ENCODE measurements at places on chromosomes 7 and 10. TPM values are rescaled to one million over a fixed set of nuclear protein-coding genes. Genes with fewer than 3 reads are reported as not detected.

Gene LIPK
- not detected for total RNA-seq

Gene TRPV5
- total RNA-seq: not detected

Gene SUGCT
- total RNA-seq: 1.7 TPM

GRCh38 chr10:130427216-130427722, 291.1 kb downstream of the GLRX3 start:
- no peaks in the 10 kb centered on the region for H3K36me3 ChIP-seq
- no peaks in the 10 kb centered on the region for H3K27me3 ChIP-seq

Gene CALHM3
- total RNA-seq: 4.1 TPM

DNA sequence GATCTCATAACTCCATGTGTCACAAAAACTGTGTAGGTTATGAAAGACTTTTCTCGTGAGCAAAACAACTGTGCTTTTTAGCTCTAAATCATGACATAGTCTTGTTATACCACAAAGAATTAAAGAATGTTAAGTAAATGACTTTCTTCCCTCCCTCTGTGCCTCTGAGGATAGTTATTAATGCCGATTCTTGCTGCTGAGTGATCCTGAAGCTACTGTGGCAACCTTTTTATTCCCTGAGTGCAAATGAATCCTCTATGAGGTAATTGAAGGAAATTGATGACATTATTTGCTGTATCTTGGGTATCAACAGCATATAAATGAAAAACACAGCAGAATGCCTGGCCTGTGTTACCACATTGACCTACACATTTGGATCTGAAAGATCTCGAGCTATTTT, 142.2 kb upstream of the HDAC9 start:
- H3K36me3 ChIP-seq: no peaks in the 10 kb centered on the region
- DNase-seq: no peak
- no peaks in the 10 kb centered on the region for H3K27me3 ChIP-seq

Gene ASAH2
- 14.0 TPM for total RNA-seq

Gene PNLIP
- not detected for total RNA-seq

Gene LDB3
- total RNA-seq: 0.04 TPM

Gene GALNT17
- total RNA-seq: not detected

DNA sequence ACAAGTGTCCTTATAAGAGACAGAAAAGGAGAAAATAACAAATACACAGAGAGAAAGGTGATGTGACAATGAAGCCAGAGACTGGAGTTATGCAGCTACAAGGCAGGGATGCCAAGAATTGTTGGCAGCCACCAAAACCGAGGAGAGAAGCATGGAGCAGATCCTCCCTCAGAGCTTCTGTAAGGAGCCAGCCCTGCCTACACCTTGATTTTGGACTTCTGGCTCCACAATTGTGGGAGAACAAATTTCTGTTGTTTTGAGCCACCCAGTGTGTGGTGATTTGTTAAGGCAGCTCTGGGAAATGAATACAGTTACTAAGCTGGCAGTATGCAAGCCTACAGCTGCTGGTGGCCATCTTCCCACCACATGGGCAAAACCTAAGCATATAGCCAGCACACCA, 163.6 kb downstream of the GRM8 start:
- no peak overlapping the region for H3K27ac ChIP-seq
- no peak for DNase-seq
- H3K4me3 ChIP-seq: no peak overlapping the region
- no peaks in the 10 kb centered on the region for H3K27me3 ChIP-seq

GRCh38 chr10:116223289-116223688, 49.7 kb downstream of the GFRA1 start:
- no peak overlapping the region for H3K4me3 ChIP-seq
- DNase-seq: no peak
- H3K27me3 ChIP-seq: no peaks in the 10 kb centered on the region
- no peak overlapping the region for H3K27ac ChIP-seq

DNA sequence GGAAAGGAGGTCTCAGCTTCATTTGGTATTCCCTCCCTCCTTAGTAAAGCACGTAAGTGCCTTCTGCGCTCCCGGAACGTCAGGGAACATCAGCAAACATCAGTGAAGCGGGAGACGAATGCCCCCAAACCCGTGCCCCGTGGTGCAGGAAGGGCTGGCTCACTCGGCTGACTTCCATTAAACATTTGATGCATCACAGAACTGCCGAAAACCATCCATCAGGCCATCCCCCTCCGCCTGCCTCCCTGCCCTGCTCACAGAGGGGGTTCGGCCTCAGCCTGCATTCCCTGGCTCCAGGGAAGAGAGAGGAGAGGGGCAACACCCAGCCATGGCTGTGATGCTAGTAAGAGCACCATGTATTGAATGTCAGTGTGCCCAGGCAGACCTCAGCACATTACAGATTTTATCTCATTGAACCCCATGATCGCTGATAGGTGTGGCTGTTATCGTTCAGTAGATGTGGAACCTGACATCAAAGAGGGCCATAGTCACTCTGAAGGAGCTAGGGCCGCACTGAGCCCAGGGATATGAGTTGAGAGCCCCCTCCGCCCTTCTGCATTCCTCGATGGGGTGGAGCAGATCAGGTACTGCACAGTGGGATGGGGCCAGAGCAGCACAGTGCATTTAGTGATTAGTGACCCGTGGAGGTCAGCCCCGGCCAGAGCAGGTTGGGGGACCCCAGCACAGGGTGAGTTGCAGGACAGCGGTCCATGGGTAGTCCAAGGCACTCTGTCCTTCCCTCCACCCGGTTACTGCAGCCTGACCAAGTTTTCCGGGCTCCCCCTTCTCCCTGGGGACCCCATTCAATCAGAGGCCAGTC, 146.4 kb downstream of the RPS24 start:
- DNase-seq: no peak
- no peak overlapping the region for H3K27ac ChIP-seq
- no peaks in the 10 kb centered on the region for H3K36me3 ChIP-seq

DNA sequence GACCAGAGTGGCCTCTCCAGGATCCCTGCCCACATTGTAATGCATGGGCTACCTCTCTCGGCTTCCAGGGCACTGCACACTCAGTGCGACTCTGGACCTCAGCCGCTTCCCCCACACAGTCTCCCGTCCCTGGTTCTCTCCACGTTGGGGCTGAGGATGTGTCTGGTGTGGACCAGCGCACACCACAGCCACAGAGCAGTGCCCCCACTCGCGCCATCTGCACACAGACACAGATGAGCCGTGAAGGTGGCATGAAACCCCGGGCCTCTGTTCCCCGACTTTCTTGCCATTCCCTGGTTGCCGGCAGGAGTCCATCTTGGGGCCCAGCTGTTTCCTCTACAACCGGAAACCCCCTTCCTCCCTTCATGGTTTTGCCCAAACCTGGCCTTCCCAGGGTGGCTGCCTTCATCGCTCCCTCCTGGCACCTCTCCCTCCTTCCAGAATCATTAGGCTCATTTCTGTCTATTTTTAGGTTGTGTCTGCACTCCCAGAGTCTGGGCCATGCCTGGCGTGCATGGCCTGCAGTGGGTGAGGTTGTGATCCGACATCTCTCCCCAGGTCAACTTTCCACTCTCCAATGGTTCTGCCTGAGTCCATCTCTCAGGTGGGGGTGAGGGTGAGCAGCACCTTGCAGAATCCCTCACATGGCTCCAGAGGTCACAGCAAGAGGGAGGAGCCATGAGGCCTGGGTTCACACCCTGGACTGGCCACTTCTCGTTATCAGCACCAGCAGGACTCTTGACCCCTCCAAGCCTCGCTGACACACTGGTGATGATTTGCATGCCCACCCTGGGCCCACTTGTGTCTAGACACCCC, 10.1 kb downstream of the RASGEF1A start:
- H3K36me3 ChIP-seq: no peaks in the 10 kb centered on the region
- no peaks in the 10 kb centered on the region for H3K27me3 ChIP-seq

Gene LRIT1
- total RNA-seq: not detected

Gene SFTPA1
- total RNA-seq: not detected

DNA sequence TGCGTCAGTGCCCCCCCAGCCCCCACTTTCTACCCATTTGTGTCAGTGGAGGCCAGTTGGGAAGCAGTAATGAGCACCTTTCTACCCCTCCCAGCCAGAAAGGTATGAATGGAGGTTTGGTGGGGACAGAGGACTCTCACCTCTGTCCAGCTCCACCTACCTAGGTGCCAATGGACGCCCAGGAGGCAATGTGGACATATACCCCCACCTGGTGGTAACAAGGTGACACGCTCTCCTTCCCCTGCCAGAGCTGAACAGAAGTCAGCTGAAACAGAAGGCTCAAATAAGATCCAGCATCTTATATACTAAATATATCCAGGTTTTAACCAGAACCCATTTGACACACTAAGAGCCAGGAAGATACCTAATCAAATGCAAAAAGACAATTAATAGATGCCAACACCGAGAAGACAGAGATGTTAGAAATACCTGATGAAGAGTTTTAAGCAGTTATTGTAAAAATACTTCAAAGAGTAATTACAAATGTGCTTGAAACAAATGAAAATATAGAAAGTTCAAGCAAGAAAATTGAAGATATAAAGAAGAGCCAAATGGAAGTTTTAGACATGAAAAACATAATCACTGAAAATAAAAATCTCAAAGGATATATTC, 18.4 kb upstream of the SORCS3 start:
- H3K27me3 ChIP-seq: no peaks in the 10 kb centered on the region
- H3K4me3 ChIP-seq: no peak overlapping the region
- no peak overlapping the region for H3K27ac ChIP-seq
- no peaks in the 10 kb centered on the region for H3K4me1 ChIP-seq
- H3K36me3 ChIP-seq: no peaks in the 10 kb centered on the region
- peak; percentile 51 for DNase-seq

DNA sequence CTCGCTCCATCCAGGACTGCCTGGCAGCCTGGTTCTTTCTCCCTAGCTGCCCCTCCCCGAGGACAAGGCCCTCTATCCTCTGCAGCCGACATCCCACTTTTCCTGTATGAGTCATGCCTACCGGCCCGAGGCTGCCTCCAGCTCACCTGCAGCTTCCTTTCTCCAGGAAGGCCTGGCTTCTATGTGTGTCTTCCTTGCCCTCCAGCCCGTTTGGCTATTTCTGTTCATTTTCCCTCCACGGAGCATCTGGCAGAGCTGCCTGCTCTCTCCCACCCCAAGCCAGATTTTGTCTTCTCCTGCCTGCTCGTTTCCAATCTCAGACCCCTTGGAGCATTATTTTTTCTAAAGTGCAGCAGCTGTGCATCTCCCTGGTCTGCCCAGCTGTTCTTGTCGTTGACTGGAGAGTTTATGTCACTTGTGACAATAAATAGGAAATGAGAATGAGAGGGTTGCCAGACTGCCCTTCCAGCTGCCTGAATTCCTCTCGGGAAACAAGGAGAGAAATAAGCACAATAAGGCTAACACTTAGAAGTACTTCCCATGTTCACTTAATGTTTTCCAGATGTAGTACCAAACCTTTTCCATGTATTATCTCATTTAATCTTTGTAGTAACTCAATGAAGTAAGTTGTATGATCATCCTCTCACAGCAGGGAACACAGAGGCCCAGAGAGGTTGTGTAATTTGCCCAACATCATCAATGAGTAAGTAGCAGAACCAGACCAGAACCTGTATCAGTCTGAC, 19.7 kb downstream of the UBTD1 start:
- no peaks in the 10 kb centered on the region for H3K36me3 ChIP-seq
- H3K4me1 ChIP-seq: peaks cover 26% of the 10 kb centered on the region
- H3K27me3 ChIP-seq: no peaks in the 10 kb centered on the region
- peak overlapping the region; percentile 42 for H3K4me3 ChIP-seq

Gene TMEM176A
- not detected for total RNA-seq

DNA sequence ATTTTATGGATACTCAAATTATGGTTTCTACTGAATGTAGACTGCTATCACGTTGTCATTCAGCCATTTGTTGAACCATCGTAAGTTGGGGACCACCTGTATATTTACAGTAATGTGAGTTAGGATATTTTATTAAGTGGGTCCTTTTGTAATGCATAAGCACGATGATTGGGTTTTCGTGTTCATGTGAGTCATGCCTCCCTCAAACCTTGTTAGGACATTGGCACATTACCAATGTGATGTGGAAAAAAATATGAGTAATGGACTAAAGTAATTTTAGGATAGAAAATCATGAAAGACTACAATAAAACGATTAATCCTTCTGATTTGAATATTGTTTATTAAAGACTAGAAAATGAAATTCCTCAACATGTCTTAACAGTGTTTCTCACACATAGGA, 8.7 kb downstream of the SMC3 start:
- H3K36me3 ChIP-seq: peaks cover 25% of the 10 kb centered on the region
- H3K4me3 ChIP-seq: no peak overlapping the region
- peaks cover 13% of the 10 kb centered on the region for H3K4me1 ChIP-seq
- no peaks in the 10 kb centered on the region for H3K27me3 ChIP-seq
- DNase-seq: peak; percentile 73

Gene CARD11
- total RNA-seq: not detected

- no peaks in the 10 kb centered on the region for H3K36me3 ChIP-seq
- peaks cover 18% of the 10 kb centered on the region for H3K27me3 ChIP-seq
- H3K27ac ChIP-seq: no peak overlapping the region
- no peak for DNase-seq
- no peak overlapping the region for H3K4me3 ChIP-seq
Measured at GRCh38 chr10:50242777-50243176, 8.5 kb downstream of the ASAH2 start.

DNA sequence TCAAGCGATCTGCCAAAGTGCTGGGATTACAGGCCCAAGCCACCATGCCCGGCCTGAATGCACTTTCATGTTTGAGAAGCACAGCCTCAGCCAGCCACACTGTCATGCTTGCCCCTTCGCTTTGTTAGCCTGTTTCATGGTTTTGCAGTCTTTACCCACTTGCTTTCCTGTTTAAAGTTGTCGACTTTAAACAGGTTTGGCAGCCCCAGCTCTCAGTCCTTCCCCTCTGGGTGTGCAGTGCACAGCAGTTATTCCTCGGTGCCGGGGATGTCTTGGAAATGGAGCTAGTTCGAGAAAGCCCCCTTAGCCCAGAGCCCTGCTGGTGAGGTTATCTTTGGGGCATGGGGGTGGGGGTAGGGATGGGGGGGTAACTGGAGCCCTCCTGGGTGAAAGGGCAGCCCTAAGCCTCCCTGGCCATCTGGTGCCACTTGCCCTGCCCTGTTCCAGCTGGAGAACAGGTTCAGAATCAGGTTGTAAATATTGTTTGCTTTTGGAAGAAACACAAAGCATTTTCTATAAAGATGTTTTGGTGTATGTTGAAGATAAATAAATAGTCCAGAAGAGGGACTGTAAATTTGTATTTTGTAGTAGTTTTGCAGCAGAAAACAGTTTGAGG, 14.8 kb downstream of the TSPAN14 start:
- DNase-seq: no peak
- no peaks in the 10 kb centered on the region for H3K36me3 ChIP-seq
- H3K27ac ChIP-seq: no peak overlapping the region

- H3K27me3 ChIP-seq: no peaks in the 10 kb centered on the region
- peak within 1 kb of the TSS; percentile 82 for H3K4me3 ChIP-seq
- H3K27ac ChIP-seq: peak within 1 kb of the TSS; percentile 98
- no peaks in the 10 kb centered on the region for H3K36me3 ChIP-seq
- peaks cover 54% of the 10 kb centered on the region for H3K4me1 ChIP-seq
Measured at GRCh38 chr10:133276435-133277201, at the start of gene ADAM8. Gene ADAM8 (minus strand): TSS chr10:133276868. CDS start chr10:133276817, 51 bp downstream.

- DNase-seq: no peak
- H3K36me3 ChIP-seq: no peaks in the 10 kb centered on the region
- no peak overlapping the region for H3K27ac ChIP-seq
Measured at GRCh38 chr10:71397296-71398212, 834 bp downstream of the CDH23 start.

DNA sequence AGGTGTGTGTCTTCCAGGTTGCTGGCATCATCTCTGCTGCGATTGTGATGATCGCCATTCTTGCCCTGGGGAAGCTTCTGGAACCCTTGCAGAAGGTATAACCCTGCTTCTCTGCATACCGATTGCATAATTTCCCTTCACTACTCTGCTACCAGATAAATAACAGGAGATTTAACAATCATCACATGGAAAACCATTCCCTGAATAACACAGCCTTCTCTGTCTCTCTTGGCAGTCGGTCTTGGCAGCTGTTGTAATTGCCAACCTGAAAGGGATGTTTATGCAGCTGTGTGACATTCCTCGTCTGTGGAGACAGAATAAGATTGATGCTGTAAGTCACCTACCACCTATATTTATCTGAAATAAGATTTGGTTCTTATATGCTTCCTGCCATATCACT, 33.8 kb downstream of the SLC26A4 start:
- H3K27ac ChIP-seq: no peak overlapping the region
- no peak overlapping the region for H3K4me3 ChIP-seq
- no peaks in the 10 kb centered on the region for H3K27me3 ChIP-seq
- H3K4me1 ChIP-seq: peaks cover 6% of the 10 kb centered on the region
